ENCODE measurements at places on chromosomes 12 and 14.
A peak's percentile ranks its signal among the peaks of the same experiment; 100 is the strongest.

DNA sequence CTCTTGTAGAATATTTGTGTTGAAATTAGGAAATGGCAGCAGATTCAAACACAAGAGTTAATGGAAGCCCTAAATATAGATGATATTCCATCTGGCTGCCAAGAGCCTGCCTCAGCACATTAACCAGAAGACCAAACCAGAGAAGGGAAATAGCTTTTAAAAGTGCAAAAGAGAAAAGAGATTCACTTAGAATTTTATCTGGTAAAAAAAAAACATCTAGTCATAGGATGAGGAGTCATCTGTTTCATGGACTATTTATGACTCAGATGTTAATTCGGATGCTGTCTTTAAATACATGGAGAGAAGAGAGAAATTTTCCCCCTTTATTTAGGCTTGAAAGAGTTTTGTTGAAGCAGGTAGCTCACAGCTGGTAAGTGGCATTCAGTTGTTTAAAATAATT lies 201.6 kb upstream of the NUDT4 start:
- no peak for DNase-seq

GRCh38 chr12:27276275-27276674 lies 32.2 kb downstream of the STK38L start:
- no peak for DNase-seq

GRCh38 chr12:88052686-88053085 lies 23.5 kb upstream of the C12orf50 start:
- DNase-seq: peak; percentile 27

GRCh38 chr14:100144996-100145646 lies 14.3 kb downstream of the DEGS2 start:
- DNase-seq: no peak

DNA sequence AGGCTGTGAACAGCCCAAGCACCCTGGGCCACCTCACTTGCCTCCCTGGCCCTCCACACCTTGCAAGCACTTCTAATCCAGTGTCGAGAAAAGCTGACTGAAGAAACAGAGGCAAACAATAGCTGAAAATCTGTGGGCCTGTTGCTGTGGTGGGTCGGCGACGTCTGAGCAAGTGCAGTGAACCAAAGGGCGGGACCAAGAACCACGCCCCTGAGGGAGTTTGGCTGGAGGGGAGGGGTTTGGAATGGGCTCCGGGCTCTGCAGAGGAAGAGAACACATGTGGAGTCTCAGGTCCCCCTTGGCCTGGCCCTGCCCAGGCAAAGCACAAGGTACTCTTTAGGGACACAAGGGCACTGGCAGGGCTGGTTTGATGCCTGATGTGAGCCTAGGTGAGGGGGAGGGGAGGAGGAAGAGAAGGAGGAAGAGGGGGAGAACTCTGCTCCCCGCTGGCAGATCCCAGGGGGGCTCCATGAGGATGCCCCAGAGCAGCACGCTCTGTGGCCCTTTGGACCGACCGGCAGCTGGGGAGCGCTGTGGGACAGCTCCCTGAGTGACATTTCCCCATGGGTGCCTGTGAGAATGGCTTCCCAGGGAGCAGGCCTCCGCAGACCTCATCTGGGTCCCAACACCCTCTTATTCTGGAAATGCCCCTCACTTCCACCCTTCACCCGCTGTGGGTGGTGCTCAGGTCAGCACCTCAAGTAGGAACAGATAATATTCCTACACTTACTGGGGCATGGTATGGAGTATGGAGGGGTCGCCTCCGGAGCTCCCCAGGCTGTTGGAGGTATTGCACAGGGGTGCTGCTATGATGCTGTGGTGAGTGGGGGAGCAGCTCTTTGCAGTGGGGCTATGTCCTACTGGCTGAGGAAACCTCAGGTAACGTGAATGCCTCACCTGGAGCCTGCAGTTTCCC lies 85.5 kb downstream of the CPSF2 start:
- no peak for DNase-seq

GRCh38 chr14:37403626-37404025 lies 191.4 kb downstream of the FOXA1 start:
- DNase-seq: no peak

GRCh38 chr12:26939192-26939832 lies 1.0 kb downstream of the FGFR1OP2 start:
- DNase-seq: no peak

DNA sequence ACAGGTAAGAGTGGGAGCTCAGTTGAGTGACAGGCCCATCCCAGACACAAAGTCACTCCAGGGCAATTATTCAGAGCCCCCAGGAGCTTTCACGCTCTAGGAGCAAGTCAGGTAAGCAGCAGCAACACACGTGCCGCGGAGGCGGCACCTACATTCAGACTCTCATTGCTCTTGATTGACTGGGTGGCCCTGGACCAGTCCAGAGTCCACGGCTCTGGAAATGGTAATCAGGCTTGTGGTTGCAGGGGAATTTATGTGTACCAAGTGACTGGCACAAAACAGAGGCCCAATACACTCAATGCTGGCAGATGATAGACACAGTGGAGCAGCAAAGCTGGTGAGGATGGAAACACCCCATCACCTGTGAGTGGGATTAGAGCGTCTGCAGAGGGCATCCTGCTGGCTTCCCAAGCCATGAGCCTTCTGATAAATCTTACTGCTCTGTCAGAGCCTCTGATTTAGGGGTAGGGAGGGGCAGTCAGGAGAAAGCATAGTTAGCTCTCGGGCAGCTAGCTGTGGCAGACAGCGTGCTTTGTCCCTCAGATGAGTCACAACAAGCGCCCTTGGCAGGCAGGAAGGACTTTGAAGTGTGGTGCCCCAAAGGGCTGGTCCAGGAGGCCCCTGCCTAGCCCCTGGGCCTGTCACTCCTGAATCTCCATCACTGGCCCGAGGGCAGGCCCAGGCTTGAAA lies 344.7 kb downstream of the CACNA1C start:
- DNase-seq: peak; percentile 26

DNA sequence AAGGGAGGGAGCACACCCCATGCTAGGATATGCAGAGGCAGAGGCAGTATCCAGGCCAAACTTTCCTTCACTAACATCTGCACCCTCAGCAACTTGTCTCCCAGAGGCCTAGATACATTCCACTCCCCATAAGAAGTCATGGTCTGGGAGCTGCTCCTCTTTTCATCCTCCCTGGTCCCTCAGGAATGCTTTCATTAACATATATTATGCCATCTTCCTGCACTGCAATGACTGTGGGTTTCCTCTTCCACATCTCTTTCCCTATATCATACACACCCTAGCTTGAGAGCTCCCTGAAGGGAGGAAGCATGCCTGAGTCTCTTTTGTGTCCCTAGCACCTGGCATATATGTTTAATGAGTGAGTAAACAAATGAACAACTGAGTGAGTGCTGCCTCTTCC lies 8.6 kb downstream of the DDN start:
- no peak for DNase-seq

GRCh38 chr14:39628087-39628486 lies 195.9 kb upstream of the FBXO33 start:
- no peak for DNase-seq

DNA sequence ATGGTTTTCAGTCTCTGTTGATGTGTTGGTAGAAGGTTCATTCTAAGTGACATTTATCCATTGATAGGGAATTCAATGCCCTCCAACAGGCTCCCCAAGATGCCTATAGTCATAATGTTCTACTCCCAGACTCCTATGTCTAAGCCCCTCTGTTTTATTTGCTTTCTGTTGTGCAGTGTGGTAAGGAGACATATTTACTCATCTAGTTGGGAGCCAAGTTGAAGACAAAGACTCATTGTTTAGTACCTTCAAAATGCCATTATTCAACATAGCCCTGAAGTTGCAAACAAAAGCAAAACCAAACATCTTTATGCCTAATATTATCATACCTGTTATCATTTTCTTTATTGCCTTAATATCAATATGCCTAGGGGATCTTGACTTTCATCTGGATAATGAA lies 302.1 kb downstream of the RMST start:
- DNase-seq: no peak

DNA sequence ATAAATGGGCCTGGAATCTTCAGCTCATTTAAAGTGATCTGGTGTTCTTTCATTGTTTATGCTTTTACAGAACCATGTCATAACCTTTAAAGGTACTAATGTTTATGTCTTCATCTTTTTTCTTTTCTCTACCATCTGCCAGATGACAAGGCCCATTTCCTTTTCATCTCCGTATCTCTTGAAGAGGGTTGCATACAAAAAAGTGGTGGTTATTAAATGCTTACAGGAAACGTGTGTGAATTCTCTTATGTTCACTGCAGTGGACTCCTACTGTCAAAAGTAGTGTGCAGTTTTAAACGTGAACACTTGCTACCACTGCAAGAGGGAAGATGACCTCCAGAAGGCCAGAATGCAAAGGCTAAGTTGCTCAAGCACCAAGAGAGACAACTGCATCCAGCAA lies 91.4 kb downstream of the TTC7B start:
- DNase-seq: no peak

DNA sequence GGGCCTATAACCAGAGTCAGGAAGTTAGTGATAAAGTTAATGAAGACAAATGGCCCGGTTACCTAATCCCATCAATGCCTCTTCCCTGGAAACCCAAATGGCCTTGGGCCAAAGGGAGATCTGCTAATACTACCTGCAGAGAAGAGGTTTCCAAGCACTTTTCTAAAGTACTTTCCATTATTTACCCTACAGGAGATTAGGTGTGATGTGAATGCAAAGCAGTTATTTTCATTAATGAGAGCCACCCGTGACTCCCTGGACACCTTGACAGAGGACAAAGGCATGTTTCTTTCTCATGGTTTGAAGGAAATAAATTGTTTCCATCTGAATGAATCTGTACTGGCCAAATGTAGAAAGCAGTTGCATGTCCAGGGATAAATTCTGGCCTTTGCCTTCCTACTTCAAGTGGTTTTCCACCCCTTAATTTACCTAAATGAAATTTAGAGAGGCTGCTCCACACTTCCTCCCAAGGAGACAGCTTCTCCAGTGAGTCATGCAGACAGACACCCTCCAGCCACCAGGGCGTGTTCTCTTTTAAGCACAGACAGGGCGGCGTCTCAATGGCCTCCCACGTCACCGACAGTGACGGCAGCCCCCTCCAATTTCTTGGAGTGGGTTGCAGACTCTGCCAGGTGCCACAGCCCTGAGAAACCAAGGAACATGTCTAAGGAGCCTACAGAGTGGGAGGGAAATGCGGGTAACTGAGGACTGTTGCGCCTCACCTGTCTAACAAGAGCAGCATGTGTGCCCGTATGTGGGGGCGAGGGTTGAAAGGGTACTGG lies 43.9 kb upstream of the GNPNAT1 start:
- DNase-seq: peak; percentile 57

DNA sequence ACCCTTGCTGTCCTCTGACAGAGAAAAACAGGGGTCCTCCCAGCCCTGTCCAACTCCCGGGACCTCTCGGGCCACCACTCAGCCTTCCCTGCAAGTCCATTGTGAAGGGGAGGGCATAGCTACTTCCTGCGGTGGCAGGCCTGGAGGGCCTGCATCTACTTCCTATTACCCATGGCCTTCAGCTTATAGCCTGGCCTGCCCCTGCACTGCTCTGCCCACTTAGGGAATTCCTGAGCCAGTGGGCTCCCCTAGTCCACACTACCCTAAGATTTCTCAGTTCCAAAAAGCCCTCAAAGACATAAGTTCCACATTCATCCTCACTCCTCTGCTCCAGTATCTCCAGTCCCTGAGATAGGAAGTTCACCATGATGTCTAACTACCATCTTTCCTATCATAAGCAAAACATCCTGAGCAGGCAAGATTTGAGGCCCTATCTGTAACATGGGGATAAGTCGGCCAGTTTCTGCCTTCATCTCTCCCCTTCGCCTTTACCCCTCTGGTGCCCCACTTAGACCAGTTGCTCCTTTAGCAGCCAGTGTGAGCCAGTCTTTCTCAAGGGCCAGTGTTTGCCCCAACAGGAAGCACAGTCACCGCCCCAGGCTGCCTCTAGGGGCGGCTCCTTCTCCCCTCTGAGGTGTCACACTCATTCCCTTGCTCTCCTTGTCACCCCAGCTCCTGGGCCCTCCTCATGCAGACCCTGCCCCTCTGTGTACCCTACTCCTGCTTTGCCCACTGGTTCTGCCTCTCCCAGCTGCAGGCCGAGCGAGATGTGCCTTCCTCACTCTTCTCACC lies 10.9 kb downstream of the HDAC7 start:
- no peak for DNase-seq

DNA sequence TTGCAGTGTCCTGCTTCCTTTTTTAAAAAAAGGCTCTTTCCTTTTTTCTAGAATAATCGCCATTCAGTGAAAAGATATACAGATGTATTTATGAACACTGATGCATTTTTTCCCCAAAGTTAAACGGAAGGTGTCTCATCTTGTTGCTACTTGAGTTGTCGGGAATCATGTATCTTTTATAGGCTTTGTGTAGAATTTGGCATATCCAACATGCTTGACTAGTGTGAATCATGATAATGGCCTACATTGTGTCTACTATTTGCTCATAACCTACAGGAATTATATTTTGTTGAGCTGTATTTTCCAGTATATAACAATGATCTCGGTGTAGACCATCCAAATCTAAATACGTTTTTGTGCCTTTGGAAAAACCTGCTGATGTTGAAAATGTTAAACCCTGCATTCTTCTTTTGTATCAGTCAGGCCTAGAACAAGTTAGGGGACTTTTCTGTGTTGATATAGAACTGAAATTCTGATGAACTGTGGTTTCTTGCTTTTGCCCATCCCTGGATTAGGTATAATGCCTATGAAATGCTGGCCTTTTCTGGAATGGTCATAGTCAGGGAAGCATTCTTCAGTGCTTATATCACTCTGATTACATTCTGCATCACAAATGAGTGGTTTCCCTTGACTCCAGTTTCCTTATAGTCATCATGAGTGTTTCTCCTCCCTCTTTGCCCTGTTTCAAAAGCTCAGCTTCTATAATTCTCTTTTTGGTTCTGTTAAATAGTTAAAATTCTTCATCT lies 10.8 kb downstream of the BMAL2 start:
- DNase-seq: no peak

DNA sequence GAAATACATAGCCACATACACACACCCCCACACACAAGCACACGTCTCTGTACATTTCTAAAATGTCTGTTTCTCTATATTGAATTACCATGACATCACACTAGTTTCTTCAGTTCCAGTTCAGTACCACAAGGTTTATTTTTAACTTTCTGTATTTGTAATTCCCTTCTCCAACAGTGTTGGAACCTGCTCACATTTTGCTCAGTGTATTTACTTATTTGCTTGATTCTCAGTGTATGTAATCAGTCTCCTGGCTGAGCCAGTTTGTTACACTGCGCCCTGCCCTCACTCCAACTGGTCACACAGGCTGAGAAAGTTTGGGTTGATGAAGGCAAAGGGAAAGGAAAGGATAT lies 67.1 kb downstream of the MON2 start:
- no peak for DNase-seq

- DNase-seq: no peak
Observed at GRCh38 chr14:99286761-99287160, 14.8 kb upstream of the BCL11B start.

DNA sequence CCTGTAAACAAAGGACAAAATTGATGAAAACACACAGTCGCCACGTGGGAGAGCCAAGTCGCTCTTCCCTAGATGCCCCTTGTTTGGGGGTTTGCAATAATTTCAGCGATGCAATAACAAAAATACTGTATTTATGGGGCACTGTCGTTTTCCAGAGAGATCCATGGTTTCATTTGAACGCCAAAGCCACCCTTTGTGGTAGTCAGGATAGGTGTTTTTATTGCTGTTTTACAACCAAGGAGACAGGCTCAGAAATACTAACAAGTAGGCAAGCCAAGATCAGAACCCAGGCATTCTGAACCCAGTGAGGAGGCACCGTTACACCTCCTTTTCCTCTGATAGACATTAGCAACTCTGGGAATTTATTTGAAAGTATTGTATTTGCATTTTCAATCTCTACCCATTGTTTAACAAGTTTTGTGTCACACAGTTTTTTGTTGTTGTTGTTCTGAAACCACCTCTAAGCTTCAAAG lies 831 bp upstream of the BTBD7 start:
- no peak for DNase-seq

- no peak for DNase-seq
Observed at GRCh38 chr14:71600309-71600708, 331.9 kb upstream of the RGS6 start.

GRCh38 chr14:51960866-51961265 lies 28.5 kb upstream of the RTRAF start:
- DNase-seq: no peak

Measured in HCT116 (cell line).